ENCODE measurements at places on chromosomes 4 and X. TPM values are rescaled to one million over a fixed set of nuclear protein-coding genes. Genes with fewer than 3 reads are reported as not detected.

DNA sequence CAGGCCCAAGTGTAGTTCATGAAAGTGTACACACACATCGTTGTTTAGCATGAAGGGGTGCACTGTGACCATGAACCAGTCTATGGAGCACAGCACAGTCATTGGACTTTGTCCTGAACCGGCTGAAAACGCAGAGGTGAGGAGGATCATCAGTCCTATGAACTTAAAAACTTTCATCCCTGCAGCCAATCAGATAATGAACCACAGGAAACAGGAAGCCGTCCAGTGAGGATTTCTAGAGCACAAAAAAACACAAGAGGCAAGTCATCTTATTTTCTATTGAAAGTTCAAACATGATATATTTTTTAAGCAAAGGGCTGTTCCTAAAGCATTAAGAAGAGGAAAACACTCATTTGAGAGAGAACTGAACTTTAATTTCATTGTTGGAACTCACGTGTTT, 91.8 kb downstream of the PLAC1 start:
- DNase-seq, result no peak

Gene SMIM43
- polyA plus RNA-seq, result not detected

Gene PDCL2
- not detected for polyA plus RNA-seq

DNA sequence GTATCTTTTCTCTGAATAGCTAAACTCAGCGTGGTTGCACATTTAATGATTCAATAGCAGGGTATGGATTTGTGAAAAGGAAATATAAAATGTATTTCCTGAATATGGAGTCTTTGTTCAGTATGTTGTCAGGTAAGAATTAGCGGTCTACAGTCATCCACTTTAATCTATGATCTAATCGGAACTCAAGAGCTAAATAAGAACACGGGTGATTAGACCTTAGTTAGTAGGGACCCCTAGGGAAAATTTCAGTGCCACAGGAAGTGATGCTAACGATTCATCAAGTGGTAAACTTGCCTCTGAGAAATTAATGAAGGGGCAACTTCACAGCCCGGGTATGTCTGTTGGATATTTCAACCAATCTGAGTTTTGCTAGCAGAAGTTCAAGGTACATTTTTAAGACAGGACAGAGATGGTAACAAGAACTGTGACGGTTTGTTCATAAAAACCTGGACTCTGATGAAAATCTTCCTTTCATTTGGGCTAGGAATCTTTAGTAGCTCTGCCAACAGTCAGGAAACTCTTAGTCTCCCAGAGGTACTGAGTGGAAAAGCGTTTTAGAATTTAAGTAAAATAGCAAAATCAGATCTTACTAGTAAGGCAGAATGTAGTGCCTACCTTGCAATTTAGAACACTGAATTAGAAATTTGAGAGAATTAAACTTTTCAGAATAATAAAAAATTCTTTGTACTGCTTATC, 47.1 kb downstream of the PCDH7 start:
- no peak for DNase-seq

DNA sequence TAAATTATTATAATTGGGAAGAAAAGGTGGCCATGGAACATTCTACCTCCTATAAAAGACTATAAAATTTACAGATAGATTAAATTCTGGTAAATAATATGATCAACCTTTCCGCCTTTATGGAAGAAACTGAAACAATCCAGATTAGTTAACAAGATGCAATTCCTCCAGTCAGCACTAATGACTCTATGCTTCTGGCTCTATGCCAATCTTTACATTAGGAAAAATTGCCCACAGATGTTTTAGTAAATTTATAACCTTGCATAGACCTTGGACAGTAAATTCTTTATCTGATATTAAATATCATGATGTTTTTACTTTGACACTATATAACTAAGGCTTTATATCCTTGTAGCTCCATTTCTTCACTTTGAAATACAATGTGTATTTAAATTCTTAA, 2302.5 kb downstream of the ARAP2 start:
- DNase-seq, result no peak

GRCh38 chr4:94957030-94957429, 199.3 kb downstream of the BMPR1B start:
- DNase-seq, result no peak

Gene DUSP21
- polyA plus RNA-seq, result not detected

All from naive B cell (primary cell).